ENCODE measurements at places on chromosomes 6 and 20.

- peak; percentile 9 for DNase-seq
These were observed 9.8 kb downstream of the PDE10A start for GRCh38 chr6:165653196-165653595.

DNA sequence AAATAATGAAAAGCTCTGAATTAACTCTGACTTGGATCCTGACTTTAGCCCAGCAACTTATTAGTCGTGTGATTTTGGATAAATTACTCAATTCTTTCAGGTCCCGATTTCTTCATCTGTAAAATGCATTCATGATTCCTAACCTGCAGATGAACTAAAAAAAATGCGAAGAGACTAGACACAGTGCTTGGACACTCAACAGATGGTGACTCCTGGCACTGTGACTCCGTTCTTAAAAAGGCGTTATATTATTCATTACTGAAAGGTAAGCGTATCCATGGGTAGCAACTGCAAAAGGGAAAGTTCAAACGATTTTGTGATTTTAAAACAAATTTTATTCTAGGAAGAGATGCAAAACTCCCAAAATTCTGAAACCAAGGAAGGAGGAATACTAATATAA is 226.3 kb downstream of the KIF16B start:
- no peak for DNase-seq

- no peak for DNase-seq
These were observed 25.0 kb downstream of the TTBK1 start for GRCh38 chr6:43268355-43268700.

- DNase-seq: no peak
These were observed 17.3 kb upstream of the CCDC167 start for GRCh38 chr6:37516920-37517405.

GRCh38 chr6:160419488-160419887 is 71.3 kb downstream of the SLC22A3 start:
- DNase-seq: no peak

DNA sequence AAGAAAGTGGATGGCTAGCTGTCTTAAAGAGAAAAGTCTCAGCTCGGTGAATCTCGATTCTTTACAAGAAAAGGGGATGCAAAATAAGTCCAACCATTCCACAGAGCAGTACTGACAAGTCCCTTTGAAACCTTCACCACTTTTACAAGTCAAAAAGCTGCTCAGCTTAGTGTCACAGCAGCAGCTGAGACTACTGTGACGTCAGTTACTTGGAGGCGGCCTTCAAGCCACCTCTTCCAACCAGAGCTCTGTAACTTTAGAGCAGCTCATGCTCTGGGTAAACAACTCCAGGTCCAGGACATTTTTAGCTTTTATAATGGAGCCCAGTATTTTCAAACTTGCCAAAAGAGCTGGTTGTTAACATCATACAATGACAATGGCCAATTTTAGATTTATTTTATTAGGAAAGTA is at the start of gene KIAA0408:
TSS of gene KIAA0408 (minus strand) at position 159 of the 411 bp plus-strand sequence. CDS start 5,408 bp downstream, outside the sequence.
- peak; percentile 90 for DNase-seq

DNA sequence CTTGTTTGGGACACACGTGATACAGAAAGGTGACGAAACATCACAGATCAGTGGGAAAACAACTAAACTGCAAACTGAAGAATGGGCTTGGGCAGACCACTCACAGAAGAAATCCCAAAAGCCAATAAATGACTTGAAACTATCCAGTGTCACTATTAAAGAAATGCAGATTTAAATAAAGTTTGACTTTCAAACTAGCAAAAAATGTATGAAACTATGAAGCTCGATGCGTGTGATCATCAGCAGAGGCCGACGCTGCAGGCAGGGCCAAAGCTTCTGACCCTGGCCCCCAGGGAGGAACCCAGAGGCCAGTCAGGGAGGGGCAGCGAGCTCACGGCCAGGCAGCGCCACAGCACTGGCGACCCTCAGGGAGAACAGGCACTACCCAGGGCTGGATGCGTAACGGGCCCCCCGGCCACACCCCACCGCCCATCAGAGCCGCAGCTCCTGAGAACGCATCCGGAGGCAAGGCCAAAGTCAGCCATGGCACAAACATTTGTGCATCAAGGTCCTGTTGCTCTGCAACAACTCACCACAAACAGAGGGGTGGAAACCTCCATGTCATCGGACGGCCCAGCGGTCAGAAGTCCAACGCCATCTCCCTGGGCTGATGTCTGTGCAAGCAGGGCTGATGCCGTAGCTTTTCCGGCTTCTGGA is 94.1 kb downstream of the YTHDF1 start:
- DNase-seq: no peak

DNA sequence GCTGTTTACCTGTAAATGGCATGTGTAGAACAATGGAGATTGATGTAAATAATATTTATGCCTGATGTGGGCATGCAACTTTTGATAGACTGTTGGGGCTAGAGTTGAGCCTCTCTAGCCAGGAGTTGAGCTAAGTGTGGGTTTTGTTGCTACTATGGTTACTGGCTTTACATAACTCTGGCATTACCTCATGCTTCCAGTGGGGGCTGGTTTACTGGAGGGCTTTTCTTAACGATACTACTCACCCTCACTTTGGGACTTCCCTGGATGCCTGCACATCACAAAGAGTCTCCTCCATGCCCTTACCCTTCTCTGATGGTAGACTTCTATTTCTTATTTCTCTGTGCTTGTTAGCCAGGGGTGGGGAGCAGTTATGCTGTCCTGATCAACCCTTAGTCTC is 524.6 kb upstream of the CDH4 start:
- DNase-seq: no peak

DNA sequence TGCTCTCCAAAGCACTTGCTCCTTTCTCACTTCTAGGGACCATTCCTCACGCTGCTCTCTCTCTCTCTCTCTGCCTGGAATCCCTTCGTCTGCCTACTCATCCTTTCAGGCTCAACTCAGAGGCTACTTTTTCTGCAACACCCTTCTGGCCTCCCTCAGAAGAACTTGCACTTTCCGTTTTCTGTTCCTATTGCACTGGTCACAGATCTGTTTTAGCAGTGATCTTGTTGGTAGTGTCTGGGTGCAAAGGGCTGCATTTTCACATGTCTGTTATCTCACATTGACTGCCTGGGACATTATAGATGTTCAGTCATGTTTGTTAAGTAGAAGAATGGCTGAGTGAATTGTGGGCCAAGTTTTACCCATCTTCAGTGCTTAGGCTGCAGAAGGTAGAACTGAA is 63.5 kb downstream of the RIN2 start:
- DNase-seq: no peak

DNA sequence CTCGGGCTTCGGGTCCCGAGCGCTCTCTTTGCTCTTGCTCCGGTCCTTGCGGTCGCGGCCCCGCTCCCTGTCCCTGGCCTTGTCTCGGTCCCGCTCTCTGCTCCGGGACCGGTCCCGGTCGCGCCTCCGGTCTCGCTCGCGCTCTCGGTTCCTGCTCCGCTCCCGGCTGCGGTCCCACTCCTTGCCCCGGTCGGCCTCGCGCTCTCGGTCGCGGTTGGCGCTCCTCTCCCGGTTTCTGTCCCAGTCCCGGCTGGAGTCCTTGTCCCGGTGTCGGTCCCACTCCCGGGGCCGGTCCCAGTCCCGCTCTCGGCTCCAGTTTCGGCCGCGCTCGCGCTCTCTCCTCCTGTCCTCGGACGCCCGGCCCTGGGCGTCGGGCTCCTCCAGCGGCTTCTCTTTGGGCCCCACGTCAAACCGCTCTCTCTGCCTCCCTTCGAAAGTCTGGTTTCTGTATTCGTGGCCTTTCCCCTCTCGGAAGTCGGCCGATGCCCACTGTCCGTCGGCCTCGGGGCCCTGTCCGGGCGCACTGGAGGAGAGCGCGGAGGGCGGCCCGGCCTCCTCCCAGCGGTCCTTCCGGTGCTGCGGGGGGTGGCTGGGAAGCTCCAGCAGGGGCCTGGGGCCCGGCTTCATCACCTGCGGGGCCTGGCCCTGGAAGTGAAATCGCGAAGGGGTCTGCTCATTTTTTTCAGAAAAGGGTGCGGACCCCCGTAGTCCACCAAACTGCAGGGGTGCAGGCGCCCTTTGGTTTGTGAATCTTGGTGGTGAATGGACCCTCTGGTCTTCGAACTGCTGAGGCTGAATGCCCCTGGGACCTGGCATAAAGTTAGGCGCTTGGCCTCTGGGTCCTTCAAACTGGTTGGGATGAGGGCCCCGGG is 17.9 kb upstream of the TCFL5 start:
- no peak for DNase-seq

DNA sequence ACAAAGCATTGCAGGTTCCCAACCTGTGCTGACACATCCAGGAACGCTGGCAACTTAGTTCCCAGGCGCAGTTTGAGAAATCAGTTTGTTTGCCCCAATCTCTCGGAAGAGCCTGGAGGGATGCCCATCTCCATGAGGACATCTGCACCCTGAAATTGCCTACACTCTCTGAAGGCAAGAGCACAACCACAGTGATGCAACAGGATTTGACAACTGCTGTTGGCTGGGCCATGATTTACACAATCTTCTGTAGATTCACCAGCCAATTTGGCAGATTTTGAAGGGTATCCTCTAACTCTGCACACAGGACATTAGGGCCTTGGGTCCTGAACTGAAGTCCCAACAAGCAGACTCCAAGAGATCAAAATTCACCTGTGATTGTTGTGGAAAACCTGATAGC is 3.4 kb downstream of the APMAP start:
- DNase-seq: peak; percentile 8

GRCh38 chr6:16828058-16828457 is 66.8 kb upstream of the ATXN1 start:
- no peak for DNase-seq

- no peak for DNase-seq
These were observed 116.8 kb upstream of the DST start for GRCh38 chr6:56759521-56759920.

DNA sequence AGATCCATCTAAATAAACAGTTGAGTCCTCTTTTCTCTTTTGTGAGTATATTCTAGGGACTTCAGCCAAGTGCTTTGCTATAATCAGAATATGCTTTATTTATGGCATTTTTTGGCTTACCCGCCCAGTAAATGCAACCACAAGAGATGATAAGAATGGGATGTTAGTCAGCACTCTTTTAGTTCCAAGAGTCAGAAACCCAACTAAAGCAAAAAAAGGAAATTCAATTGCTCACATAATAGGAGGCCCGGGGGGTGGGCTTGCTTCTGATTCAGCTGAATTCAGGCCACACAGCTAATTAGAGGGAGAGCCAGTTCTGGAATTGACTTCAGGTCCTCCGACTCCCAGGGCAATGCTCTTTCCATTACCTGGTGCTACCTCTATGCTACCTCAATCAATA is 250.6 kb downstream of the FARS2 start:
- DNase-seq: peak; percentile 88

GRCh38 chr6:15401120-15401519 is 155.3 kb downstream of the JARID2 start:
- DNase-seq: no peak

- no peak for DNase-seq
These were observed 98.7 kb downstream of the RNF144B start for GRCh38 chr6:18485660-18486435.

GRCh38 chr6:2861060-2861821 is 19.6 kb upstream of the SERPINB1 start:
- DNase-seq: no peak

DNA sequence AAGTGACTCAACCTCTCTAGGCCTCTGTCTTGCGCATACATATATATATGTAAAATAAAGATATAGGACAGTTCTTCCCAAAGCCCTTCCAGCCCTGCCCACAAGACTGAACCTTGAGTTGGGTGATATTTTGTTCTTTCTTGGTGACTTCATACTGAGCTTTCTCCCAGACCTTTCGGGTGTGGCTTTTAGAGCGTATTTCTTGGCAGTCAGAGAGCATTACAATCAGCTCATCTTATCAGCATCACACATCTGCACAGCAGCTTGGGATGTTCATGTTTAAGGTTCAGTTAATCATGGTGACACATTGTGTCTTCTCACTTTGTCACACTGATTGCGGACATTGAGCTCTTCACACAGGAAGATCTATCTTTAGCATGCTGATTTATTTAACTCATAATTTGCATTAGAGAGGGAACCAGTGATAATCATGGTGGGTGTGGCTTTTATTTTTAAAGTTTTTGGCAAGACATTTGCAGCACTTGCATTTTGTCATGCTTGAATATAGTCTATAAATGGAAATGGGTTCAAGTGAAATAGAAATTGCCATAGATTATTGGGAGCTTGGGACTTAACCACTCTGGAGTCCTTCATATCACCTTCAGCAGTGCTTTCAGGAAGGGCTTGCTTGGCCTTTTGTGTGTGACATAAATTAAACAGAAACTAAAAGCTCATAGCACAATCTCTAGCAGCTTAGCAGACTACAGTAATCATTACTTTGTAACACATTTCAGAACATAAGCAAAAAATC is 8.3 kb downstream of the KIF3B start:
- peak; percentile 36 for DNase-seq

DNA sequence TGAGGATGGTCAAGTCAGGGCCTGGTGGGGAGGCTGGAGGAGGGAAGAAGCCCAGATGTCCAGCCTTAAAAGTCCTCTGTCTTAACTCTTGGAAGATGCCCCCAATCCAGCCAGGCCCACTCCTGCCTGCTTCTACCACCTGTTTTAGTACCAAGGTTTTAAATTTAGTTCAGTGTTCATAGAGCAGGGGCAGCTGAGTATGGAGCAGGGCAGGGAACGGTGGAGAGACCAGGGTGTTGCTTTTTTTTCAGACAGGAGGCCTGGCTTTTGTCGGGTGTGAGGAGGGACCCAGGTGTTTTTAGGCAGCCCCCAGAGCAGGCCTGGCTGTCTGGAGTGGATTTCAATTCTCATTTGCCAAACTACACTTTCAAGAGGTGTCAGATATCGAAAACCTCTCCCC is 278.8 kb downstream of the CDC5L start:
- DNase-seq: no peak

DNA sequence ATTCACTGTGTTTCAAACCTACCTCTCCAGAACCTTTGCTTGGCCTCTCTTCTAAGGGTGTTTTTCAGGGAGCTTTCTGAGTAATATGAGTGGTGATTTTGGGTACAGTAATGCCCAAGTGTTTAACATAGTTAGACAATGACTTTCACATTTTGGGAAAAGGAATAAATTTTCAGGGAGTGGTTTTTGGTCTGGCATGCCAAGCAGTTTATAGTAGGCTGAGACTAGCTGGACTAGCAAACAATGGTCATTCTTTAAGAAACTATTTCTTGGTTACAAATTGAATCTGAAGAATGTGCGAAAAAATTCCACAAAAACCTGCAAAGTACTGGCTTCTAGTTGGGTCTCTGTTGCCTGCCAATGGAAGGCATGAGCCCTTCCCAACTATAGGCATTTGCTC is 15.4 kb downstream of the FNDC1 start:
- DNase-seq: no peak

- DNase-seq: peak; percentile 28
These were observed 212.6 kb upstream of the RSPO3 start for GRCh38 chr6:126905917-126906316.

GRCh38 chr6:16471222-16471909 is 233.0 kb downstream of the GMPR start:
- peak; percentile 65 for DNase-seq

DNA sequence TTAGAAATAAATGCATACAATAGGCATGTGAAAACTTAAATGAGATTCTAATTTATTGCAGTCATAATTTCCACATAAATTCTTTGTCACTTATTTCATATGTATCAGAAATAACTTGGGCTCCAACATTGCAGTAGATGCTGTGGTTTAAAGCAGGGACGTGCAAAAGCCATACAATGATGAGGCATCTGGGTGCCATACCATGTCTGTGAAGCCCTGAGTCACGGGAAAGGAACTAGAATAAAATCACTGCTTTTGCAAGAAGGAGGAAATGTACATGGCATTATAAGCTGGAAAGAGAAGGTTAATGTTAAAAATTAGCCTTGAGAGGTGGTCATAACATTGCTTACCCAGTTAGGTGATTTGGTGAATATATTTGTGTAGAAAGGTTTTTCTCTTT is 180.4 kb downstream of the SASH1 start:
- DNase-seq: peak; percentile 89

- DNase-seq: peak; percentile 56
These were observed 61.6 kb upstream of the MRPS10 start for GRCh38 chr6:42279144-42279781.

Measured in iris pigment epithelial cell (primary cell).